ENCODE measurements at places on chromosomes 12 and 14. TPM values are rescaled to one million over a fixed set of nuclear protein-coding genes. Genes with fewer than 3 reads are reported as not detected.

DNA sequence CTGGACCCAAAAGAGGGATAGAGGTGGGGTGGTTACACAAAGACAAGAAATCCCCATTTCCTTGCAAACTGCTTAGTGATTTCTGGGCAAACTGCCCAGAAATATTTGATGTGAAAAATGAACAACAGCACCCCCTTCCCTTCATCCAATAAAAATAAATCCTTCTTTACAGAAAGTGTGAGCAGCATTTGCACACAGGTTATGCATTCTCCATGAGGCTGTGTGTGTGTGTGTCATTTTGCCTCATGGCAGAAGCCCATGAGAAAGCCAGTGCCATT lies 17.2 kb upstream of the NRXN3 start:
- peak; percentile 0 for DNase-seq

DNA sequence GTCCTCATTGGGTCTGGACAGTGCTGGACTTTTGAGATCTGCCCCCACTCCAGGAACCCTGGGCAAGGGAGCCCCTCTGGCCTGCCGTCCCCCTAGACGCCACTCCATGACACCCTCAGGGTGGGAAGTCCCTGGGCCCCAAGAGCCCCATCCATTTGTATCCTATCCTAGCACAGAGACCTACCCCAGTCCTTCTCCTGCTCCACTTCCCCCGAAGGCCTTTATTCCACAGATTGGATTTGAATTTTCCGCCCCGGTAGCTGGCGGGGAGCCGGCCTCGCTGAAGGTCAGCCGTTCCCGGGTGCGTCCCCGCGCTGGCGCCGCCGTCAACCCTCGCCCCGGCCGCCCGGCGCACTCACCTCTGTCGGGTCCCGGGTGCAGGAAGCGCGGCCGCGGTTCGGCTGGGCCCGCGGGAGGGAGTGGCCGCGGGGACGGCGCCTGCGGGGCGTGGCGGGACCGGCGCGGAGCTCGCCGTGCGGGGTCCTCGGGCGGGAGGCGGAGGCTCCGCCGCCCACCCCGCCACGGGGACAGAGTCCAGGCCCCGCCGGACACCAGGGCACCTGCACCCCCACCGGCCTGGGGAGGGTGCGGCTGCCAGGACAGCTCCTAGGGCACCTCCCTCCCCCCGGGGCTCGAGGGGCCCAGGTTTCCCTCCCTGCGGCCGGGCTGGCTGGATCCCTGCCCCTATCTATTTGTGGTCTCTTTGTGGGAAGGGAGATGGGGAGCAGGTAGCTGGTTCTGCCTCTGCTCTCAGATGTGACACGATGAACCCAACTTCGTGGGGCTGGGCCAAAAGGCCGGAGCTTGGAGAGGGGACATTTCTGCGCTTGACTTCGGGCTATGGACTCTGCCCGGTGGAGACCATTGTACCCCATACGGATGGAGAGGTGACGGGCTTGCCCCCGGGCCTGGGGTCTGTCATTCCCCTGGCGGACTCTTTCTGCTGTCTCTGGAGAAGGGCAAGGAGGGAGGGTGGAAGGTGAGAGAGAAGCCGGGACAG lies 19.9 kb upstream of the GPR68 start:
- peak; percentile 31 for DNase-seq

DNA sequence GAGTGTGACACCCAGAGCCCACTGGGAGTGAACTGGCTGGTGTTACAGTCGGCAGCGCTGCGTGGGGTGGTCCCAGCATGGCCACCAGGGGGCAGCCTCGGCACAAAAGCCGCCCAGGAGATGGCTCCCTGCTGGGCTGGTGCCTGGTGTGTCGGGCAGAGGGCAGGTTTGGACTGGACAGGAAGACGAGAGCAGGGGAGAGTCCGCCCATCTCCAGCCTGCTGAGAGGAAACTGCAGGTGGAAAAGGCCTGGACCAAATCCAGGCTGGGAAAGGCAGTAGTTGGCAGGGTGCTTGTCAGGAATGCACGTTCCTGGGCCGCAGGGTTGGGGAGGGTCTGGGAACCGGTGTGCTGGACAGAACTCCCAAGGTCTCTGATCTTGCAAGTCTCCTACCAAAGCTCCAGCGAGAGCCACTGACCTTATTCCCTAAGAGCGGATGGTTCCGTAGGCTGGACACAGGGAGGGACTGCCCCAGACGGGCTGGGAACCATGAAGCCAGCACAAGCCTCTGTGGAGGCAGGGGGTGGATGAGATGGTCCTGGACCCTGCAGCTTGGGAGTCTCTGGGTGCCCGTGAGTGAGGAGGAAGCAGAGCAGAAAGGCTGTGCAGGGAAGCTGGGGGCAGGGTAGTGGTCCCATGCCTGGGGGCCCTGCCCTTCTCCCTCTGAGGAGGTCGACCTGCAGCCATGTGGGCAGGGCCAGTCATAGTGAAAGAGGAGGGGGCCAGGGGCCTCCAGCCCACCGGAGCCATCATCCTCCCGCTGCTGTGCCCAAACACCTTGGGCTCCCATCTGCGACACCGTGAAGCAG lies 1.8 kb downstream of the AHNAK2 start:
- peak; percentile 90 for DNase-seq

DNA sequence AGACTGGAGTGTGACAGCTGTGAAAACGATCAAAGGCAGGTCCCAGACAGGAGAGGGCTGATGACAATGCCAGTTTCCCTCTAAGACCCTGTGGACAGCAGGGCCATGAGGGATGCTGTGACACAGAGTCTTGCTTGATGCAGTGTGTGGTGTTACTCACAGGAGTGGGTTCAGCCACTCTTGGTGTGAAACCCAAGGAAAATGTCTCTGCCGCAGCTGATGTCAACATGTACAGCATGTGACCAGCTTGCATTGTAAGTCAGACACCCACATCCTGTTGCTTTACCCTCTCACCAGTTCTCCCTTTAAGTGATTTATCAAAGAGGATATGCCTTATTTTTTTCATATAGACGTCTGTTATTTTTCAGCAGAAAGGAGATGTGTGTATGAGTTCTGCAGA lies 268.6 kb downstream of the BTG1 start:
- peak; percentile 77 for DNase-seq

GRCh38 chr12:113262710-113263109 lies 41.4 kb downstream of the TPCN1 start:
- no peak for DNase-seq

DNA sequence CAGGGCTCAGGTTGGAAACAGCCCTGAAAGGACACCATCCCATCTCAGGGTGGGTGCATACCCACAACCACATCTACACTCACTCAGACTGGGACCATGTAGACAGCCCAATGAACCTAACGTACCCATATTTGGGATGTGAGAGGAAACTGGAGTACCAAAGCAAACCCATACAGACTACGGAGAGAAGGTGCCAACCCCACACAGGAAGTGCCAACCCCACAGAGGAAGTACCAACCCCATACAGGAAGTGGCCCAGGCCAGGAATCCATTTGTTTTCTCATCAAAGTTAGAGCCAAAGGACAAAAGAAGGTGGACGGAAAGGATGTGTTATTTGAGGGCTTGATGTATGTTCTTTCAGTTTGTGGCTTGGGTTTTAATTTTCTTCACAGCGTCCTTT lies 19.5 kb upstream of the SPIC start:
- DNase-seq = no peak

DNA sequence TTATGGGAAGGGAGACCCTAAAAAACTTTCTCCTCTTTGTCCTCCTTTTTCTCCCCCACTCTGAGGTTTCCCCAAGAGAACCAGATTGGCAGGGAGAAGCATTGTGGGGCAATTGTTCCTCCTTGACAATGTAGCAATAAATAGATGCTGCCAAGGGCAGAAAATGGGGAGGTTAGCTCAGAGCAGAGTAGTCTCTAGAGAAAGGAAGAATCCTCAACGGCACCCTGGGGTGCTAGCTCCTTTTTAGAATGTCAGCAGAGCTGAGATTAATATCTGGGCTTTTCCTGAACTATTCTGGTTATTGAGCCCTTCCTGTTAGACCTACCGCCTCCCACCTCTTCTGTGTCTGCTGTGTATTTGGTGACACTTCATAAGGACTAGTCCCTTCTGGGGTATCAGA lies 4.6 kb upstream of the RPS26 start:
- no peak for DNase-seq

DNA sequence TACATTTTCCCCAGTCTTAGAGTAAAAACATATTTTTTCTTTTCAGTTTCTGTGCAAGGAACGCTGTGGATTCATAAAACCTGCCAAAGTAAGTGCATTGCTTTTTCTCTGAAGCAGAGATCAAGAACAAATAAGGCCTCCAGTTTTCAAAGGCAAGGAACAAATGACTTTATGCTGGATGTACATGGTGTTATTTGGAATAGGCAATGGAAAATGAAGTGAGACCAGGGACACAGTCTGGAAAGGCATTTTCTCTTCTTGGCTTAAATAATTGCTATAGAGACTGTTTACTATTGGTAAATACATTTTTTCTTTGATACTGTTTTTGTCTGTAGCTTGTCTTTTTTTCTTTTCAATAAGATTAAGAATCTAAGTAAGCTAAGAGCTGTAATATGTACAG lies 725.9 kb upstream of the MDGA2 start:
- DNase-seq = no peak

- peak; percentile 80 for DNase-seq
These were observed 29.3 kb upstream of the PNMA1 start for GRCh38 chr14:73743431-73743931.

DNA sequence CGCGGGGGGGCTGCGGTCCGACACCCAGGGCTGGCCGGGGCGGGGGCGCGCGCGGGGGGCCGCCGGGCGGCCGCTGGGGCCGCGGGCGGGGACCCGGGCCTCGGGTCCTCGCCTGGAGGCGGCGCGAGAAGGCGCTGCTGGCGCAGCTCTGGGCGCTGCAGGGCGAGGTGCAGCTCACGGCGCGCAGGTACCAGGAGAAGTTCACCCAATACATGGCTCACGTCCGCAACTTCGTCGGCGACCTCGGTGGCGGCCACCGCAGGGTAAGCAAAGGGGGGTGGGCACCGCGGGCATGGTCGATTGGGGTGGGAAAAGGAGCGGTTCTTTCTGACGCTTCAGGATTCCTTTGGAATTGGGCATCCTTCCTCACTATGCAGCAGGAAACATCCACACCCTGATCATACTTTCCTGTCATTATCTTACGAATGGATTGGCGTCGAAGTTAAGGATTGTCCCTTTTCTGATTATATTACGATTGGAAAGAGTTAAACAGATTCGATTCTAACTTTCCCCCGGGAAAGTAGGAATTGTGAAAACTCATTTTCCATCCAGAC lies 798 bp downstream of the PDZRN4 start:
- no peak for DNase-seq

- DNase-seq = no peak
These were observed 929 bp upstream of the UBE2N start for GRCh38 chr12:93442411-93443340.

The CCDC197 gene
- not detected for total RNA-seq

The DEPDC4 gene
- total RNA-seq = 0.20 TPM

The NKX2-1 gene
- under 0.01 TPM for total RNA-seq

The PIWIL1 gene
- total RNA-seq = not detected

The SDR9C7 gene
- total RNA-seq = not detected

All from lung microvascular endothelial cell (primary cell).